ENCODE measurements at places on chromosomes 11 and 22.

GRCh38 chr22:44821741-44822475, 69.5 kb downstream of the ARHGAP8 start:
- DNase-seq, result no peak

DNA sequence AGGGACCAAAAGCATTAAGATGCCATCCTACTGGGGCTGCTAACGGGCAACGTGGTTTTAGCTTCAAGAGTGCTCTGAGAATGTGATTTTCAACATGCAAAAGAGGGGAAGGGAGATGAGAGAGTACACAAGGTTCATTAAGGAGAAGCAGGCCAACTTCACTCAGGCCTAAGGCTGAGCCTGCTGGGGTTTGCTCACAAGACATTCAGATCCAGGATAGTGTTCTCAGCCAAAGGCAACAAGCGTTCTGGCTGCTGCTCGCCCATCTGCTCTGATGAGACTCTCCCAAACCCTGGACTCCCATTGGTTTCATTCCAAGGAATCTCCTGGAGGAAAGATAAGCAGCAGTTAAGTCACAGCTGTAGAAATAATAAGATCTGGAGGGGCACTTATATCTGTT, 23.6 kb upstream of the UPB1 start:
- DNase-seq, result no peak

DNA sequence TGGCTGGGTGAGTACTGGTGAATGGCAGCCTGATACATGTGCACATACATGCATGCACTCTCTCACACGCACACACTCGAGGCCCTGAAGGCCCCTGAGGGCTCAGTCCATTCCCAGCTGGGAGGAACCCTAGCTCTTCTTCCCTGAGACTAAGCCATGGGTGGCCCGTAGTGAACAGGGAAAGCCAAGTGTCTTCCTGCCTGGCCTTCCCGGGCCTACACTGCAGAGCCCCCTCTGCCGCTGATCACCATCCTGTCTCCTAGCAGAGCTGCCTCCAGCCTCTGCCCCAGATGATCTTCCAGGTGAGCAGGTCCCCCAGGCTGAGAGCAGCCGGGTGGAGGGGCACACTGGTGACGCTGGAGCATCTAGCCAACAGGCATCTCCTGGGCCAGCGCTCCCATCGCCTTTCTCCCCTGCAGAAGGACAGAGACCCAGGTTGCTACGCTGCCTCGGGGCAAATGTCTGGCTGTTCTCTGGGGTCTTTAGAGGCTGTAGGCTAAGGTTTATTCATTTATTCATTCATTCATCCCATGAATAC, 57.3 kb downstream of the CD82 start:
- no peak for DNase-seq

GRCh38 chr11:3126901-3127691, 38.0 kb downstream of the OSBPL5 start:
- DNase-seq, result no peak

DNA sequence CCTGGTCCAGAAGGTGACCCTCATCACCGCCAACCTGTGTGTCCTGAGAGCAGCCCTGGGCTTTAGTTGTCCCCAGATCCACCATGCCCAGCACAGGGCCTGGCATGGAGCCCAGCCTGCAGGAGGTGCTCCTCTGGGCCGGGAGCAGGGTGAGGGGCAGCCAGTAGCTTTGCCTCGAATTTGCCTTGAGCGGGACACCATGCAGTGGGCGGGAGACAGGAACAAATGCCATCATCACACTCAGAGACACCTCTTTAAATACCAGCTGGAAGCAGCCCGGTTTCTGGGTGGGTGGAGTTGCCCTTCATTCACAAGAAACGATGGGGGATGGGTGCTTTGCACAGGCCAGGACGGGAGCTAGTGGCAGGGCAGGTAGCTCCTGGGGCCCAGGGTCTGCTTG, 19.3 kb downstream of the FLRT1 start:
- DNase-seq, result no peak

- DNase-seq, result no peak
Observed at GRCh38 chr11:125426818-125427528, 69.1 kb downstream of the FEZ1 start.

DNA sequence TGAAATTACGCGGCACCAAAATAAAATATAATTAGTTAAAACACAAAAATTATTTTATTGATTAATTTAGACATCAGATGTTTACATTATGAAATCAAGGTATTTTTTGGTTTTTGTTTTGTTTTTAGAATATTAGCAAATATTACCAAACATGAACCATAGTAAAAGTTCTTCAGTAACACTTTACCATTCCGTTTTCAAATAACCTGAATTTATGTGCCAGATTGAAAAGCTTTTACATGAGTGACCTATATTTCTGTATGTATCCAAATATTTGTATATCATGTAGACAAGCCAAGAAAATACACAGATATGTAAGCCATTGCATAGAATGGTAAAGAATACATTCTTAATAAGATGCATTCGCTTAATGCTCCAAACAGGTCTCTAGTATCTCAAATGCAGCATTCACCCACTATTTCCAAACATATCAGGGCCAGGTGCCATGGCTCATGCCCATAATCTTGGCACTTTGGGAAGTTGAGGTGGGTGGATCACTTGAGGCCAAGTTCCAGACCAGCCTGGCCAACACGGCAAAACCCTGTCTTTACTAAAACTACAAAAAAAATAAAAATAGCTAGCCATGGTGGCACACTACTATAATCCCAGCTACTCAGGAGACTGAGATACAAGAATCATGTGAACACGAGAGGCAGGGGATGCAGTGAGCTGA, 102.4 kb upstream of the SERPIND1 start:
- no peak for DNase-seq

DNA sequence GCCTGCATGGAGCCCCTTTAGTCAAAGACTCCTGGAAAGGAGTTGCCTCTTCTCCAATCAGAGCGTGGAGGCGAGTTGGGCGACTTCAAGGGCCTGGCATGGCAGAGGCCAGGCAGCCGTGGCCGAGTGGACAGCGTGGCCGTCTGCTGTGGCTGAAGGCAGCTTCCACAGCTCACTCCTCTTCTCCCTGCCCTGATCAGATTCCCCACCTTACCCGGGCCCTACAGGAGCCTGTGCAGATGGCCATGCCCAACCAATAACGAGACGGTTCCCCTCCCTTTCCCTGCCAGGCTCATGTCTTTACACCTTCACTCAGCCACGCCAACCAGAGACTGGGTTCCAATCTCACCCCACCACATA, 20.0 kb upstream of the SLC22A12 start:
- DNase-seq, result no peak

DNA sequence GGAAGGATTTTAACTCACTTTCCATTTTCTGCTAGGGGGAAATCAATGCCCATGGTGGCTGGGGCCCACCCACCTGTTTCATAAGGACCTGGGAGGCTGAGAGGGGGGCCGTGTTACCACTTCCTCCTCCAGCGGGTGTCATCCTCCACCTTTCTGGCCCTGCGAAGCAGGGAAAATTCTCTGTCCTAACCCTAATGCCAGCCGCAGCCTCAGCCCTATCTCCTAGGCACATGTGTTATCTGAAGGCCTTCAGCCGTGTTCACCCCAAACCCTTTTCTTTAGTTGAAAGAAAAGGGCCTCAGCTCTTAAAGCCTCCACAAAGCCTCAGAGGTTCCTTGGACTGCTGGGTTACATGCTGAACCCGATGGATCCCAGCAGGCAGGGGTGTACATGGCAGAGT, 55.4 kb upstream of the NECTIN1 start:
- DNase-seq, result no peak

DNA sequence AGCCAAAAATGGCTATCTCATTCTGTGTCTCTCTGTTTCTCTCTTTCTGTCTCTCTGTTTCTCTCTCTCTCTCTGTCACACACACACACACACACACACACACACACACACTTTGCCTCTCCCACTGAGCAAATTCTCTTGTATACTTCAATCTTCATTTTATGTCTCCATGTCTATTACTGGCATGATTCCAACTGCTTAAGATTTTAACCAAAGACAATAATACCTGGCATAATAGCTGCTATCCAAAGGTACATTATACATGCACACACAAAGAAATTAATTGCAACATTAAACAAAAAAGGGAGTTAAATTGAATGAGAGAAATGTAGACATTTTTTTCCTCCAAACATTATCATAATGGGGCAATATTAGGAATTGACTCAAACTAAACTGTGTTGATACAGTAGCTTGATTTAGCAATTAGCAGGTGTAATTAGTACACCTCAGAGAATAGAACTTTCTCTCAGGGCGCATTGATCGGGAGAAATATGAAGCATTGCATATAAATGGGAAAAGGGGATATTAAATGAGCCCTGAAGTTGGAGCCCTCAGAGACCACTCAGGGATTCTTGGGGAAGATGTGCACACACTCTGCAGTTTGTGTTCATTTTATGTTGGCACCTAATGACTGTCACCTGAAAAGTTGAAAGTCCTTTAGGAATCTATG, 17.4 kb upstream of the SLC1A2 start:
- no peak for DNase-seq

GRCh38 chr11:11798586-11799438, 43.0 kb upstream of the USP47 start:
- DNase-seq, result peak; percentile 58

Measured in neural crest cell (in vitro differentiated cells).